ENCODE measurements at places on chromosomes 6 and 20.

DNA sequence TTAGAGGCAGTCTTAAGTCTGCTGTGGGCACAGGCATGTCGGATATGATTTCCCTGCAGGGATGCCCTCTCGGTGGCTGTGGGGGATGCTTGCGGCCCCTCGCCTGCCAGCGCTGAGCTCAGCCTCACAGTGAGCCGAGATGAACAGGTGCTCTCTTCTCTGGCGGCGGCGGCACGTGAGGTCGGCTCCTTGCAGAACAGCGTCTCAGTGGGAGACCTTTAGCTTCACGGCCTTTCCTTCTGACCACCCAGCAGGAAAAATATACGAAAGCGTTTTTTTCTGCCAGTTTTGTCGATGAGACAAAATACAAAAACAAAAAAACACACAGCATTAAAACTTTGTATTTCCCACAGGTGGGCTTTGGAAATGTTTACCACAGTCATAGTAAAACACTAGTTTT lies 23.6 kb downstream of the FOXA2 start:
- no peak for DNase-seq

GRCh38 chr20:50725724-50726005 lies 5.7 kb upstream of the PARD6B start:
- DNase-seq = no peak

DNA sequence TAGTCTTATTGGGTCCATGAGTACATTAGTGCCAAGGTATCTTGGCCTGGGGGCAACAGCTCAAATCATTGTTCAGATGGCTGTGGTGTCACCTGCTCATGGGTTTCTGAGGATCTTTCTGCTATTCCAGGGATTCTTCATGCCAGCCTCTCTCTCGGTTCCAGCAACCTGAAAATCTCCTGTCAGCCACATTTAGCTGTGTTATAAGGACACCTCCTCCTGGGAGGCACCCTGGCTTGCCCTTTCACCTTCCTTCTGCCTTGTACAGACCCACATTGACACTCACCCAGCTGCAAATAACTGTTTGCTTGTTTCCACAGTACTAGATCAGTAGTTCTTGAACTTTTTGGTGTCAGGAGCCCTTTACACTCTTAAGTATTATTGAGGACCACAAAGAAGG lies 159.9 kb downstream of the GRM4 start:
- no peak for DNase-seq

GRCh38 chr6:158955255-158955654 lies 44.7 kb downstream of the RSPH3 start:
- DNase-seq = no peak

DNA sequence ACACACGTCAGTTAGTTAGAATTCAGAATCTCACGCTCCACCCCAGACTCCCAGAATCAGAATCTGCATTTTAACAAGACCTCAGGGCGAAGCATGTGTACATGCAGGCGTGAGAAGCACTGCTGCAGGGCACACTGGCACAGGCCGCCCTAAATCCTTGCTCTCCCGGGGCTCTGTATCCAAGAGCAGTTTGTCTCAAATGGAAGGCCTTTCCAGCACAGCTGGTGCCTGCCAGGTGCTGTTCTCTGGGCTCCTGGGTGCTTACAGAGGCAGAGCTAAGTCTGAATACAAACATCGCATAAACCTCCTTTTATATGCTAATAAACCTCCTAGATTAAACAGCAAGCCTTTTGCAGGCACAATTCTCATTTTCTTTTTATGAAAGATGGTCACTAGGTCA lies 119.1 kb upstream of the CD93 start:
- DNase-seq = no peak

DNA sequence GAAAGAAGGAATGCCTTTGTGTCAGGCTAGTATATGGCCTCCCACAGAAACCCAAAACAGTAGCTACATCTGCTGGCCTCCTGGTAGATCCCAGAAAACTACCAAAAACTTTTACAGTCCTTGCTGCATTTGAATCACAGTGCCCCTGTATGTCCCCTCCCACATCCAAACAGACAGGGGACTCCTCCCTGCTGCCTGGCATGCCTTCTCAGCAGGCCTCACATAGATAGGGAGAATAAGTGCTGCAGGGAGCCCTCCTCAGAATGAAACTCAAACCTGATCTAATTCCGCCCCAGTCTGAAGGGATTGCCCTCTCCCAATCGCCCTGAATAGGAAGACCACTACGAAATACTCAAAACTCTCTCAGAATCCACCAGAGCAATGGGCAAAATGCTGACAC lies 14.1 kb upstream of the DEFB116 start:
- no peak for DNase-seq

- no peak for DNase-seq
Measured at GRCh38 chr6:161195386-161195785, 78.5 kb downstream of the AGPAT4 start.

GRCh38 chr6:43904311-43905123 lies 134.5 kb downstream of the VEGFA start:
- no peak for DNase-seq

- DNase-seq = no peak
Measured at GRCh38 chr6:52483671-52484003, 63.5 kb downstream of the EFHC1 start.

- no peak for DNase-seq
Measured at GRCh38 chr20:62925420-62926228, 681 bp downstream of the DIDO1 start.

GRCh38 chr20:59678288-59678687 lies 73.9 kb downstream of the PHACTR3 start:
- DNase-seq = no peak

DNA sequence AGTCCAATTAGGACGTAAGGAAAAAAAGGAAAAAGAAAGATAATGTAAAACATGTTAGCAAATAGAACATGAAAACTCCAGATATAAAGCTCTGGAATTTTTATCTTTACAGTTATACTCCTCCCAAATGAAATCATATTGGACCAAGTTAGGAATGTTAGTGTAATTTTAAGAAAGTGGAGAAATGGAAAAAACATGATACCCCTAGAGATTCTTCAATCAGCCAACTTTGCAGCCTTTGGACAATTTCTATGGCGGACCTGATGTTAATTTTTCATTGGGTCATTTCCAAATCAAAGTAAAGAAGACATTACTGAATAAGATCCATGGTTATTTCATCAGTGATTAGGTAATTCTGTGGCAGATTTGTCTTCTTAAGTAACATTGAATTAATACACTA lies 748.7 kb downstream of the RFPL4B start:
- DNase-seq = no peak

DNA sequence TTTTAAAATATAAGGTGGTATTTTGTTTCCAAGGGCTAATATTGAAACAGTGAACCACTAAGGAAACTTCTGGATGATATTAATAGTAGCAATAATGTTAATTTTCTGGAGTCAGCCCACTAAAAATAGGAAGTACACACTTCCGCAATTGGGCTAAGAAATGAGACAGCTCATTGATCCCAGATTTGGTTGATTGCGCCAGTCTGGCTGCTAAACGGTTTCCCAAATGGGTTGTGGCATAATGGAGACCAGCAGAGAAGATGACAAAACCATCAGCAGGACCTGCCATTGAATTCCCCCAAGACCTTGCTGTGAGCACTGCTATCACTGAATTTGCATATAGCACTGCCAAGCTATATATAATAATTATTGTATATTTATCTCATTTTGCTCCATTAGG lies 71.2 kb upstream of the SGK1 start:
- no peak for DNase-seq

GRCh38 chr6:139519571-139520031 lies 145.2 kb upstream of the CITED2 start:
- DNase-seq = no peak

GRCh38 chr6:23929201-23929600 lies 196.8 kb upstream of the NRSN1 start:
- no peak for DNase-seq

GRCh38 chr20:8250539-8251200 lies 118.6 kb downstream of the PLCB1 start:
- DNase-seq = no peak

GRCh38 chr6:117911660-117912059 lies 4.6 kb downstream of the SLC35F1 start:
- no peak for DNase-seq

DNA sequence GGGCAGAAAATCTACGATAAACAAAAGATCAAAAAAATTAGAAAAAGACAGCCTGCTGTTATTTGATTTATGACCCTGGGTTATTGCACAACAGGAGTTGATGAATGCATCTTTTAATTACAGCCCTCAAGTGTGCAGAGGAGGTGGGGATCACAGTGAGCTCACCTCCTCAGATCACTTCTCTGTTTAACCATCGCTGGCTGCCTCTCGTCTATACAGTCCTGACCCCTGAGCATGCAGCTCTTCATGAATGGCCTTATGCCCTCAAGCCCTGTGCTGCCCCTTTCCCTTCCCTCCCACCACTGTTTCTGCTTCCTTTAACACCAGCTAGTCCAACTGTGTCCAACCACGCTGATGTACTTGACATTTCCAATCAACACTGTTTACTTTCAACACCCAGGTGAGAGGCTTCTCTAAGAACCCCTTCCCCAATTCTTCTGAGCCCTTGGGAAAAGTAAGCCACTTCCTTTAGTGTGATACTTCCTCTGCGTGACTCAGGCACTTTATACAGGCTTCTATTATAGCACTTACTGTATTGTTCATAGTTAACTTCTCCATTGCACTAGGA lies 60.6 kb upstream of the RIPOR2 start:
- no peak for DNase-seq

- no peak for DNase-seq
Measured at GRCh38 chr6:14792118-14792955, 453.5 kb upstream of the JARID2 start.

DNA sequence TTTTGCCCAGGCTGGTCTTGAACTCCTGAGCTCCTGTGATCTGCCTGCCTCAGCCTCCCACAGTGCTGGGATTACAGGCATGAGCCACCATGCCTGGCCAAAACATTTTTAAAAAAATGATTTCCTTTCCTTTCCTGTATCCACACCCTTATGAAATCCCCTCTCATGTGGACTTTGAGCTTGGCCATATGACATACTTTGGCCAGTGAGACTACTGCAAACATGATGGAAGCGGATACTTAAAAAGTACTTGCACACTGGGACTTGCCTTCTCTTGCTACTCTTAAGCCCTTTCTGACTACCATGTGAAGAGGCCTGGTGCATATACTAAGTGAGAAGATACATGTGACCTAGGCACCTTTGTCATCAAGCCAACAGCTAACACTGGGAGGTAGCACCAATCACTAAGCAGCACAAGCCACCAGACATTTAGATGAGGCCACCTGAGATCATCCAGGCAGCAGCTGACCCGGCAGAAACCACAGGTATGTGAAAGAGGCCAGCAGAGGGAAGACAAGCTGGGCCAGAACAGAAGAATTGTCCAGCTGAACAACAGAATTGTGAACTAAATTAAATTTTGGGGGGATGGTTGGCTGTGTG lies 78.5 kb upstream of the HDAC2 start:
- DNase-seq = no peak

GRCh38 chr20:56711018-56711417 lies 81.9 kb downstream of the TFAP2C start:
- no peak for DNase-seq

DNA sequence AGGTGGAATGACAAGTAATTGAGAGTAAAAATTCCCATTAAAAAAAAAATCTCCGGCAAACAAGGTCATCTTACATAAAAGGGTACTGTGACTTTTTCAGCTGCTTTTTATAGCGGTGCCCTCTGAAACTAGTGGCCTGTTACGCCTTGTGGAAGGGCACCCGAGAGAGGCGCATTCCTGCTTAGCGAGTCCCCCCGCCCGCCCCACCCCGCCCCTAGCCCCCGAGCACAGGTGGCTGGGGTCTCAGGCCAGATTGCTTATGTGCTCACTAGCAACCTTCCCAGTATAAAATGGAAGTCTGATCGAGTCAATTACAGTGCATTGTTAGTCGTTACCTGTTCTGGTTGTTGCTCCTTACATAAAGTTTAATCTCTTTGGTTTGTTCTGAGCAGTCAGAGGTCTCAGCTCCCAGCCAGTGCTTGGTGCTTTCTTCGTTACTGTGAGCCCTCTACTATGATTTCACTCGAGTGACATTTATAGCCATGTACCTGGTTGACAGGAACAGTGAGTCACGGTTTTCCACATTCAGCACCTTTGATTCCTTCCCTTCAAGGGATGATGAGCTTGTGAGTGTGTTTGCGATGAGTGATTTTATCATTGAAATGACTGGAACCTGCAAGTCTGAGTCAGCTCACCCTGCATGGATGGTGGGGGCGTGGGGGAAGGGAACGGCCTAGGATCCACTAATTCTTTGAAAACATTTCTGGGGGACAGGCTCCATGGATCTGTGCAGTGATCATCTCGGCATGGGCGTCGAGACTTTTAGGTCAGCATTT lies 47.6 kb downstream of the ZDHHC14 start:
- peak; percentile 48 for DNase-seq

- DNase-seq = no peak
Measured at GRCh38 chr6:106300944-106301343, 24.6 kb downstream of the ATG5 start.

DNA sequence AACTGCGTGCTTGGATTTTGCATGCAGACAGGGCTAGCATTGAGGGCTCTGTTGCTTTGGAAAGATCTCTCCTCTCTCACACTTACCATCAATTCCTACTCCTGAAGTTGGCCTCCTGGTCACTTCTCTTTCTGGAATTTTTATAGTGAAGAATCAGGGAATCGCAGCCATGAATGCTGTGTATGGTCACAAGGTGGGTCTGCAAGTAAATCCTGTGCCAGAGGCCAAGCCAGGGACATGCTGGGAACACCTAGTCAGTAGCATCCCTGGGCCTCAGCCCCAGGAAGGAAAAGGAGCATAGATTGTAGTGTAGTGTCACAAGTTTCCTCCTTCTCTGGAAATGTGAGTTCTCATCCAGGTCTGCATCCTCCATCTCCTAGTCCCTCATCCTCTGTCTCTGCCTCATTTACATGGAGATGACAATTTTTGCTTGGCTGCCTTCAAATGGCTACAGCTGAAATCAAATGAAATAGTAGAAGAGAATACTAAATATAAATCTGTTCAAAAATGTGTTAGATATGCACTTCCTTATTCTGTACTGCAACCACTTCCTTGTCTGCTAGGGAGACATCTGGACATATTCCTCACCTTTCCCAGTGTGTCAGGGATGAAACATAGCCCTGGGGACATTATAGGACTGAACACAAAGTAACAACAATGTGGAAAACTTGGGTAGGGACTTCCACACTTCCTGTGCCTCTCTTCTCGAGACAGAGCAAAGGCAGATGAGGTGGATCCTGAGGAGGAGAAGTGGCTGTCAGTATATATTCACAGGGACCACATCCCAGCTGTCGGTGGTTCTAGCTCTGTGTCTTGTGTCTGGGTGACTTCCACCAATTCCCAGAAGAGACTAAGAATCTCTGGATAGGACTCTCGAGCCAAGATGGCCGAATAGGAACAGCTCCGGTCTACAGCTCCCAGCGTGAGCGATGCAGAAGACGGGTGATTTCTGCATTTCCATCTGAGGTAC lies 17.0 kb downstream of the CST9 start:
- no peak for DNase-seq

- DNase-seq = peak; percentile 31
Measured at GRCh38 chr6:25223490-25223991, 55.6 kb upstream of the CARMIL1 start.
